Naive thymus-derived CD8-positive, alpha-beta T cell (primary cell): ENCODE measurements at places on chromosomes 2 and 18.

DNA sequence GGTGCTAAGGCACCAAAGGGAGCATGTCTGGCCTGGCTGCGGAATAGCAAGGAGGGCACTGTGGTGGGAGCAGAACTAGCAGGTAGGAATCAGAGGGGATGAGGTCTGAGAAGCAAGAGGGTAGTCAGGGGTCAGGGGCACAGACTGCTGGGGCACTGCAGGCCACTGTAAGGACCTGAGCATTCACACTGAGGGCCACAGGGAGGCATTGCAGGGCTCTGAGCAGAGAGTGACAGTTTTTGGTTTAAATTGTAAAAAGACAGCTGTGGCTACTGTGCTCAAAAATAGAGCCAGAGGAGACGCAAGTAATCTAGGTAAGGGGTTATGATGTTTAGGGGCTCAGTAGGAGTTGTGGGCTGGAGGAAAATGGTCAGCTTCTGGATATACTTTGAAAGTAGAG lies 41.5 kb downstream of the ARHGAP25 start:
- no peak for DNase-seq

GRCh38 chr2:29747786-29748470 lies 173.5 kb downstream of the ALK start:
- no peak for DNase-seq

DNA sequence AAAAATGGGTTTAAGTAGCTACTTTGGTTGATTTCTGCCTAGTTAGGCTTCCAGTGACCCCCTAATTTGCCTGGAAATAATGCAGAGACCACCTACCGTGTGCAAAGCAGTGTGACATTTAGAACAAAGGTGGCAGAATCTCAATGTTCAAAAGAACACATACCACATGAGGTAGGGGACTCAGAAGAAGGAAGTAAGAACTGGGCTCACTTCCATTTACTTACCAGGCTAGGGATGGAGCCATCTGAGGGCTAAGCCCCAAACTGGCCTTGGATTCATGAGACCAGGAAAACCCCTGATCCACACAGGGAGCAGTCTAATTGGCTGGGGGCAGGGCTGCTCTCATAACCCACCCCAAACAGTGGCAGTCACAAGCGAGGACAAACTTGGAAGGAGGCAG lies 190.7 kb downstream of the NCKAP5 start:
- no peak for DNase-seq

DNA sequence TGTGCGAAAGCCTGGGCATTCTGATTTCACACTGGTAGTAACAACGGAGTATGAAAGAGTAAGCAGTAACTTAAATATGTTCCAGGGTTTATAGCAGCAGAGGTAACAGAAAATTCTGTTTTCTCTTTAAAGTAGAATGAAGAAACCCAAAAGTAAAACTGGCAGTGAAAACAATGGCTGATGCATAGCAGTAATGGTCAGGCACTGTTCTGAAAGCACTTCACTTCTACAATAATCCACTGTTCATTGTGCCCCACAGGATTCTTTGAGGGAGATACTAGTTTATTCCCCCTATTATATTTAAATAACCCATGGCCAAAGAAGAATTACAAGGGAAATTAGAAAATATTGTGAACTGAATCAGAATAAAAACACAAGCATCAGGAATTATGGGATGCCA lies 9.3 kb upstream of the DNAJC10 start:
- DNase-seq, result no peak

GRCh38 chr18:7809455-7809854 lies 242.3 kb downstream of the PTPRM start:
- DNase-seq, result no peak
